ENCODE measurements at places on chromosomes 13 and 19.

DNA sequence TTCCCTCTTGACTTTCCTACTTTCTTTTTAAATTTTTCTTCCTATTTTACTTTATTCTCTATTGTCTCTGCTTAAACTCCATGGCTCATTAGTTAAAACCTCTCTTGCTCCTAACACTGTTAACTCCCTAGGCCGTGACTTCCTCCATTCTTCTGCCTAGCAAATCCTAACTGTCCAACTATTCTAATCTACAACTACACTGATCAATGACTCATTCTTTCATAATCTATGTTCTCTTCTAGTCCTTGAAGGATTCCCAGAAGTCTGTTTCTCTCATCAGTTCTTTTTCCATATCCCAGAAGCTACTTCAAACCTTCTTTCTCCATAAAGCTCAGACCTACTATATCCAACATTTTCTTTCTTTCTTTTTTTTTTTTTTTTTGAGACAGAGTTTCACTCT, 66.9 kb downstream of the MICU2 start:
- no peak for DNase-seq

DNA sequence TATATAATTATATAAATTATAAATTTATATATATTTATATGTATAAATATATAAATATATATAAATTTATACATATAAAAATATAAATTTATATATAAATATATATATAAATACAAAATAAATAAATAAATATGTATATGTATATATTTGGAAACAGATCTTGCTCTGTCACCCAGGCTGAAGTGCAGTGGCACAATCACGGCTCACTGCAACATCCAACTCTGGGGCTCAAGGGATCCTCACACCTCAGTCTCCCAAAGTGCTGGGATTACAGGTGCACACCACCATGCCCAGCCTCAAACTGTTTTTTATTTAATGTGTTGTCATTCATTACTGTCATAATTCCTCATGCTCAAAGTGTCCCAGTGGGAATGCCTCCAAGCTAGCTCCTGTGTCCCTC, 25.2 kb upstream of the PDCD5 start:
- no peak for DNase-seq

- DNase-seq: no peak
Measured at GRCh38 chr19:35093430-35093829, 22.2 kb upstream of the FXYD3 start.

DNA sequence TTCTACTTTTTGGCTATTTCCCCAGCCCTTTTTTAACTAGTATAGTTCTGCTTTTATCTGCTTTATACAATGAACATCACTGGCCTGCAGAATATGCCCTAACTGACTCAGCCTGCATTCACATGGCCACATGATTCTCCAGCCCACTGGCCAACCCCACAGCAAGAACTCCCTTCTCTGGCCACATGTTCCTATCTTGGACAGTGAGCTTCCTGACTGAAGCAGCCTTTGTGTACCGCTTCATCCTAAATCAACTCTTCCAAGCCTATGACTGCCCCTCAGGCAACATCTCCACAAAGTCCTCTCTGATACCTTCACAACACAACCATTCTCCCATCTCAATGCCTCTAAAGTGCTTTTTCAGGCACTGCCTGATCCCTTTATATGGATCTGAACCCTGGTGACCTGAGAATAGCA, 214.1 kb downstream of the COL4A1 start:
- no peak for DNase-seq

GRCh38 chr19:17555929-17556813, 722 bp downstream of the COLGALT1 start:
- DNase-seq: peak; percentile 37

GRCh38 chr19:31681121-31681520, 331.9 kb upstream of the TSHZ3 start:
- no peak for DNase-seq

- peak; percentile 94 for DNase-seq
Measured at GRCh38 chr19:17469481-17470067, 750 bp upstream of the SLC27A1 start.

- DNase-seq: peak; percentile 25
Measured at GRCh38 chr19:49210108-49210900, 52.7 kb downstream of the TRPM4 start.

DNA sequence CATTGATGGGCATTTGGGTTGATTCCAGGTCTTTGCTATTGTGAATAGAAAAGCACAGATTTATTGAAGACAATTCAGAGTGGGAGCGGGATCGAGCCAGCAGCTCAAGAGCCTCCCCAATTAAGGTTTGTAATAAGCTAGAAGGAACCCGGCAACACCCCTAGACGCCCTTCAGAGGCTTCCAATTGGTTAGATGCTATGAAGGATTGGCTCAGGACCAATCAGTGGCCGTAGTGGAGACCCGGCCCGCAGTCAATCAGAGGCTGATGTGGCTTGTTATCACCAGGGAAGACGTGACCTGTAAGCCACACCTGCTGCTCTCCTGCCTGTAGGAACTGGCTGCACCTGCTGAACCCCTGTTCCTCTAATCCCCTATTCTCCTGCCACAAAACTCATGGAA, 14.6 kb downstream of the SIGLEC11 start:
- DNase-seq: no peak

DNA sequence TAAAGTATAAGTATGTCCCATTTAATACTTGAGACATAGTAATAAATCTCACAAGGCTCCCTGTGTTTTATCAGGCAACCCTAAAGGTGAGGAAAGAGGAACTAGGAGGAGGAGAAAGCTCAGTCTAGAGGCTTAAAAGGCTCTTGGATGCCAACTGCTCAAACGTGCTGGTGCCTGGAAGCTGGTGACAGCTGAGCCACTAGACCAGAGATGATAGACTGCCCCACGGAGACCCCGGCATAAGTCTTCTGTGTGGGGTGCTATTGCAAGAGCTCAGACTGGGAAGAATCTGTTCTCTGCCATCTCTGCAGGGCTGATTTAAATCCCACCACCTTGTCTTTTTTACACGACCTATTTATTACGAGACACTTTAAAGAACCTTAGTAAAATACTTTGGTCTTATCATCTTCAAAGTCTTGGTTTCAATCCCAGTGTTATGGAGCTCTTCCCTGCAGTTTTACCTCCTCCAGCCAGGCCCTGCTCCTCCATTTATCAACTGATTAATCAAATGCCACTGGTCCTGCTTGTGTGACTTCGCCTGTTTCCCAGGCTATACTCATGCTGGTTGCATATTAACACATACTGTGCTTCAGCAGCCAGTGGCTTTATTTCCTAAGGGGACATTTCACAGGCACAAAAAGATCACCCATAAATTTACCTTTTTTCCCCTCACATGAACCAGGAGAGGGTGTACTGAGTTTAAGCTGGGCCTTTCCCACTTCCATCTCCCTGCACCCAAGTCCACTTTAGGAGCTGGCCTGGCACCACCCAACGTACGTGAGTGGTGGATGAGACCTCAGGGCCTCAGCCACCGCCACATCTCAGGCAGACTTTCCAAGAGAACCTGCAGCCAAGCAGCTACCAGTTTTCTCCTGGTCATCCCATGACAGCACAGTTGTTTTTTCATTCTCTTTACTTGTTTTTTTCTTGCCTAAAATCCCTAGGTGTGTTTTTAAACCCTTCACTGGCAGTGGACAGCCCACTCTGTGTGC, 7.8 kb upstream of the ATP12A start:
- DNase-seq: no peak

- no peak for DNase-seq
Measured at GRCh38 chr19:27770095-27770494, 1442.9 kb downstream of the UQCRFS1 start.

- DNase-seq: no peak
Measured at GRCh38 chr19:4692251-4693077, 22.3 kb upstream of the MYDGF start.

DNA sequence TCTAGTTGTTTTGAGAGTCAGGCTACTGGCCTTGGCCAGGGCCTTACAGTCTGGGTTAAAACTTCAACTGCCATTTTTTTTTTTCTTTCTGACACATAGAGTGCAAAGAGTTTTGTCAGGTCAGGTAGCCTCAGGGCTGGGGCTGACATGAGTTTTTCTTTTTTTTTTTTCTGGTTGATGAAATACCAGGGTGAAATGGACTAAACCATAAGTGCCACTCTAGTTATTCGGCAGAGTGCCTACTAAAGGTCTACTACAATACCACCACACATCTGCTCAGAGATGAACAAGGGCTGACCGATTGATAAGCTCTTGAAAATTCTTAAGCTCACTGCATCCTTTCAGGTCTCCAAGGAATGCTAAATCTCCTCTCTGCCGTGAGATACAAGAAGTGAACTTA, 4.4 kb upstream of the ZNF320 start:
- no peak for DNase-seq

DNA sequence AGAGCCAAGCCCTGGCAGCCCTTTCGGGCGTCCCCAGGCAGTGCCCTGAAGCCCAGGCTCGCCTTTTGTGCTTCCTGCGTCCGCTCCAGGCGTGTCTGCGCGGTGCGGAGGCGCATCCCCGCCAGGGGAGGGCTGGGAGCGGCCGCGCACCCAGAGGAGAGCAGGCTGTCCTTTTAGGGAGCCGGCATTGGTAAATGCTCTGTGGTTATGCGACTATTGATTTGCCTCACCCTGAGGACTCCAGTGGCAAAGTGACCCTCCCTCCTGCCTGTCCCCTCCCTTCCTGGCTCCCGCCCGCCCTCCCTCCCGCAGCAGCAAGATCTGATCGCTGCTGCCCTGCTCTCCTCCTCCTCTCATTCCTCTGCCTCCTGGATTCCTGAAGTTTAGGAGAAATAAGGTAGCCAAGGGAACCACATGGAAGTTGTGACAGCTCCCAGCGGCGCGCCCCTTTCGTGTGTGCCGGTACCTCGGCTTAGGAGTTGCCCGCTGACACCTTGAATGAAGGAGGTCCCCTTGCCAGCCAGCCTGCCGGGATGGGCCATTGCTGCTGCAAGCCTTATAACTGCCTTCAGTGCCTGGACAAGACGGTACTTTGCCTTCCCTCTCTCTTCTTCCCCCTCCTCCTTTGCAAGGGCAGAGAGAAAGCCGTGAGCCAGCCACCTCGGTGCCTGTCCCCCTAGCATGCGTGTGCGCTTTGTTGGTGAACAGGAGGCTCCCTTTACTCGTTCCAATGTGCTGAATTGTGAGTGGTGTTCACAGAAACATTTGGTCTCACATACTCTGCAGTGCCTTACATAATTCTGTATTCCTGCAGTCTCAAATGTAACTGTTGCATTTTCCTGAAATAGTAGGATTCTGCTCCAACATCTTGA, 166.9 kb downstream of the SLC7A1 start:
- peak; percentile 17 for DNase-seq

DNA sequence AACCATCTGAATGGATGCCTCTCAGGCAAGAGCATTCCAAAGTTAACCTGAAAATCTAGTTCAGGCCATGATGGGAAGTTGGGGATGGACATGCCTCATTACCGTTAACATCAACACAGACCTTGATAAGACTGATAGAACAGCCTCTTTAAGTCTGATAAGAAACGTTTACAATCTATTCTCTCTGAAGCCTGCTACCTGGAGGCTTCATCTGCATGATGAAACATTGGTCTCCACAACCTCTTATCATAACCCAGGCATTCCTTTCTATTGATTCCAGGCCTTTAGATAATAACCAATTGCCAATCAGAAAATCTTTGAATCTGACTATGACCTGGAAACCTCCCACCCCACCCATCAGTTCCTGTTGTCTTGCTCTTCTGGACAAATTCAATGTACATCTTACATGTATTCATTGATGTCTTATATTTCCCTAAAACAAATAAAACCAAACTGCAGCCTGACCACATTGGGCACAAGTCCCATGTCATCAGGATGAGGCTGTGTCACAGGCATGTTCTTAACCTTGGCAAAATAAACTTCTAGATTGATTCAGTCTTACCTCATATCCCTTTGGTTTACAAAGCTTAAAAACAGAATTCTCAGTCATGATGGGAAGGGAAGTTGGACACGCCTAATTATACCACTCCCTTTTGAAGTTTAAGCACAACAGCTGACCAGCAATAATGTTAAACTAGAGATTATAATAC, 843.8 kb upstream of the SPRY2 start:
- no peak for DNase-seq

- DNase-seq: no peak
Measured at GRCh38 chr19:45346449-45346848, 5.9 kb downstream of the KLC3 start.

- no peak for DNase-seq
Measured at GRCh38 chr13:98813993-98814392, 61.5 kb upstream of the SLC15A1 start.

- no peak for DNase-seq
Measured at GRCh38 chr13:36082806-36083205, 48.4 kb downstream of the DCLK1 start.

GRCh38 chr13:34216256-34216655, 398.3 kb downstream of the RFC3 start:
- DNase-seq: no peak

DNA sequence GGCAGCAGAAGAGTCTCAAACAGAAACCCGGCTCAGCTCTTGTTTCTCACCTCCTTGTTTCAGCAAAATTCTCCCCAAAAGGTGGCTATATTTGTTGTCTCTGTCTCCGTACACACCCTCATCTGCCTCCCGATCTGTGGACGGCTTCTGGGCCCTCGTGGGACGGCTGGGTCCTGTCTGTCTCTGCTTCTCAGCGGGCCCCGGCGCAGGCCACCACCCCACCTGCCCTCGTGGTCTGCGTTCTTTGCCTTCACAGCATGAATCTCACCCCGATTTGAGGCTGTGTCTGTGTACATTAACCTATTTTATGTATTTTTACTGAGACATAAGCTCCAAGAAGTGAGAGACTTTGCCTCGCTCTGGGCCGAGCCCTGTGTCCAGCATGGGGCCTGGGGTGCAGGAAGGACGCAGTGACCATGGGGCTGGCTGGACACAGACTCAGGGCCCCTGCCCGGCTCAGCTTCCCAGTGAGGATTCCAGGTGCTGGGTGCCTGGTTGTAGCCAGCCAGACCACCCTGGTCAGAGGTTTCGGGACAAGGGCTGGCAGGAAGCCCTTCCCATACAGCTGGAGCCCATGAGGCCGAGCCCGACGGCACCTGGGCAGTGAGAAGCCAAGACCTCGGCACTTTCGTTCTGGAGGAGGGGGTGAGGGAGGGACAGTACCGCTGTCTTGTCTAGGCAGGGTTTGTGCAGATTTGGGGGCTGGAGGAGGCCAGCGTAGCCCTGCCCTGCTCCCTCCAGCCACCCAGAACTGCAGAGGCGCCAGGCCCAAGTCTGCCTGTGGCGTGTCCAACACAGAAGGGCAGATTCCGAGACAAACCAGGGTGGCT, 78.5 kb upstream of the MCF2L start:
- no peak for DNase-seq

GRCh38 chr13:32581177-32581786, 5.0 kb upstream of the PDS5B start:
- no peak for DNase-seq

GRCh38 chr19:49999371-50000010, 25.7 kb downstream of the VRK3 start:
- no peak for DNase-seq

GRCh38 chr13:29587645-29588044, 7.8 kb downstream of the SLC7A1 start:
- no peak for DNase-seq

- no peak for DNase-seq
Measured at GRCh38 chr13:107348471-107348870, 780.5 kb upstream of the ARGLU1 start.

GRCh38 chr19:15372470-15372869, 7.1 kb downstream of the AKAP8 start:
- no peak for DNase-seq

- peak; percentile 24 for DNase-seq
Measured at GRCh38 chr13:48626077-48626449, 27.7 kb upstream of the CYSLTR2 start.
